Stimulated activated CD4-positive, alpha-beta T cell treated with anti-CD3 and anti-CD28 coated beads, Interleukin-4, amount 100 ng/mL, for 24 hours (primary cell): ENCODE measurements at places on chromosomes 6 and 20.
A peak's percentile ranks its signal among the peaks of the same experiment; 100 is the strongest.

DNA sequence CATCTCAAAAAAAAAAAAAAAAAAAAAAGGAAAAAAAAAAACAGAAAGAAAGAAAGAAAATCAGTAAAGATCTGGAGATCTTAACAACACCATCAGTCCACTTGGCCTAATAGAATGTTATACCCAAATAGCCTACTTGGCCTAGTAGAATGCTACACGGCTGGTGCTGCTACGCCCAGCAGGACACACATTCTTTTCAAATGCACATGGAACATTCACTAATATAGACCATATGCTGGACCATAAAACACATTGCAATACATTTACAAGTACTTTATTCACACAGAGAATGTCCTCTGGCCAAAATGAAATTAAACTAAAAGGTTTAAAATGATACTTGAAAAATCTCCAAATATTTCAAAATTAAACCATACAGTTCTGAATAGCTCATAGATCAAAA is 80.0 kb upstream of the TNFAIP3 start:
- no peak for DNase-seq

- DNase-seq: no peak
Observed at GRCh38 chr6:6614983-6615349, 26.4 kb downstream of the LY86 start.

DNA sequence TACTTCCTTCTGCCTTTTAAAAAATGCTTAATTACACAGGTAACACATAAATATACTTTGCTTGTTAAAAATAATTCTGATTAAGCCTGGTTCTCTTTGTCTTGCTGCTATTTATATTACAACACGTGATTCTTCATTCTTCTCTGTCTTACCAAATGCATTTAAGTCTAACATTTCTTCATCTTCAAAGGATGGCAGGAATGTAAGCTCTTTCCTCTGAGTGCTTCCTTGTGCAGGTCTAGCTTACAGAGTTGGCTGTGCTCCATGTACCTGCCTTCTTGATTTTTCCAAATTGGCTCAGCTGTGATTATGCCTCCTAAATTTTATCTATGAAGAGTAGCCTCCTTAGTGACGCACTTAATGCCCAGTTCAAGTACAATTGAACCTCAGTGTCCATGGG is 44.4 kb downstream of the RNF144B start:
- no peak for DNase-seq

GRCh38 chr6:168427184-168427583 is 13.8 kb upstream of the SMOC2 start:
- no peak for DNase-seq

DNA sequence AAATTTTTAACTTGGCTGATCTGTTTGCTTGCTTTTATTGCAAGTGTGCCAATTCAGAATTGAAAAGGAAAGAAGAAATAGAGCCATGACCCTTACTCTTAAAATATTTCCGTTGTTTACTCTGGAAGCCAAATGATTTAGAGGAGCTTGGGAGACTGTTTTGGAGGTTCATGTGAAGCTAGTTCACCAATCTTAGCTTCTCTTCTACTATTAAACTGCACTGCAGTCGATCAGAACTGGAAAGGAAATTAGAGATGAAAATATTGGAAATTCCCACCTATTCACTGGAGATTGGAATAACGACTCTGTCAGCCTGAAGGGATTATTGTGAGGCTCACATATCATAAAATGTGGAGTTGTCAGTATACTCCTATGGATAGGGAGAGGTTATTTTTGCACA is 81.8 kb downstream of the MLIP start:
- no peak for DNase-seq

- DNase-seq: no peak
Observed at GRCh38 chr20:62104791-62105345, 17.4 kb upstream of the LSM14B start.

- peak; percentile 55 for DNase-seq
Observed at GRCh38 chr6:30357678-30358540, 13.0 kb downstream of the RPP21 start.

DNA sequence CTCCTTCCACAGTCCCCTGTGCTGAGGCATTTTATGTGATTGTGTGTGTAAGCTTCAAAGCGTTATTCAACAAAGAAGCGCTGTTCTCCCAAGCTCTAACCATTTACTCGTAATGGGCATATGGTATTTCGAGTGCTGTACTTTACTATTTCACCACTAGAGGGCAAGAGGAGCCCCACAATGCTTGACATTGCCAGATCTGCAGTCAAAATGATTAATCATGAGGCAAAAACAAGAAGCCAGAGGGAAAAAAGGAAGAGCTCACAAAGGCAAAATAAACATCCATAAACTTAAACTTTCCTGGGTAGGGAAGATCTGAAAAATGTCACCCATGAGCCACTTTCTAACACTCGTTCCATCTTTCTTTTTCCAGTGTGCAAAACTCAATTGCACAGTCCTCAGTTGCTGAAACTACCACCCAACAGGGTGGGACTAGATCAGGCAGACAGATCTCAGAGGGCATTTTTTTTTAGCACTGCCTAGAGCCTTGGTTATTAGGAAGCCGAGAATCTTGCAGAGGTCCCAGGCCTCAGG is 215.0 kb upstream of the PLCB4 start:
- DNase-seq: no peak

DNA sequence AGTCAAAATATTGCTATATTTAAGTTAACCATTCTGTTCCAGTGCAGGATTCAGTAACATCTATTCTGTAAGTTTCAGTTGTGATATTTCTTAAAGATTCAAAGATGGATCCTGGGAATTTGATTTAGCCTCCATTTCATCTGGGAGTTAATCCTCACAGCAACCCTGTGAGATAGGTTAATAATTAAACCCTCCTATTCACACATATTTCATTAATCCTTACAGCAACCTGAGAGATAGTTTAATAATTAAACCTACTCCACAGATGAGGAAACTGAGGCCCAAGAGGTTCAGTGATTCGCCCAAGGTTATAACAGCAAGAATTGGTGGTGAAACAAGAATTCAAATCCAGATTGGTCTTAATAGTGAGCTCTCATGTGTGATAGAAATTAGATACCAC is 10.9 kb upstream of the ZBTB2 start:
- no peak for DNase-seq

- no peak for DNase-seq
Observed at GRCh38 chr20:62732031-62732760, 23.6 kb downstream of the NTSR1 start.

GRCh38 chr20:61464307-61465303 is 212.5 kb downstream of the CDH4 start:
- no peak for DNase-seq

- DNase-seq: peak; percentile 41
Observed at GRCh38 chr6:42963855-42964605, 3.5 kb downstream of the GNMT start.

DNA sequence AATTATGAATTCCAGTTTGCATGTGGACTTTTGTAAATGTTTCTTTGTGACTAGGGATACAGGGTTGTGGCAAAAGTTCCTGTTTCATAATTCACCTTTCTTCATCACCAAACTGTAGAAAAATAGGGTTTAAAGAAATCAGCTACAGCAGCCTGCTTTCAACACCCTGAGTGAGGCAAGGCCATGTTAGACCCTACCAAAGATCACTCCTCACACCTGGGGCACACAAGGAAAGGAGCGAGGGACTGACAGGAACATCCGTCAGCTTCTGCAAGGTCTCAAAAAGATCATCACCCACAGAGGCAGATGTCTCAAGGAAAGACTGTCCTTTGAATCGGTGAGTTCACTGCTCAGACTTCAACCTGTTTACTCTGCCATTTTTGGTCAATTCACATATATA is 10.5 kb upstream of the STX11 start:
- no peak for DNase-seq

DNA sequence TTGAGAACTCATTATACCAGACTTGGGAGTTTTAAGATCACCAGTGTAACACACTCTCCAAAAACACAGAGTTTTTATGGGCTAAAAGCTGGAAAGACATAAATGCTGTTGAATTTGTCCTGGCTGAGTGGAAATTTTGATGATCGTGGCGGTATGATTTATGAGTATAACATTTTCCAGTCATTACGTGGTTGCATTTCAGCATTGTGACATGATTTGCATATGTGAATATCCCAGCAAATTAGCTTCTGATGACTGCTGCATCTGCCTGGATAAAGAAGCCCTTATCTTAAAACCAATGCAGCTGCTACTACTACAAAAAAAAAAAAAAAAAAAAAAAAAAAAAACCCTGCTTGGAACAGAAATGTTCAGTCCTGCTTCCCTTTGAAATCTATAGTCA is 850.9 kb downstream of the TFAP2A start:
- DNase-seq: no peak

DNA sequence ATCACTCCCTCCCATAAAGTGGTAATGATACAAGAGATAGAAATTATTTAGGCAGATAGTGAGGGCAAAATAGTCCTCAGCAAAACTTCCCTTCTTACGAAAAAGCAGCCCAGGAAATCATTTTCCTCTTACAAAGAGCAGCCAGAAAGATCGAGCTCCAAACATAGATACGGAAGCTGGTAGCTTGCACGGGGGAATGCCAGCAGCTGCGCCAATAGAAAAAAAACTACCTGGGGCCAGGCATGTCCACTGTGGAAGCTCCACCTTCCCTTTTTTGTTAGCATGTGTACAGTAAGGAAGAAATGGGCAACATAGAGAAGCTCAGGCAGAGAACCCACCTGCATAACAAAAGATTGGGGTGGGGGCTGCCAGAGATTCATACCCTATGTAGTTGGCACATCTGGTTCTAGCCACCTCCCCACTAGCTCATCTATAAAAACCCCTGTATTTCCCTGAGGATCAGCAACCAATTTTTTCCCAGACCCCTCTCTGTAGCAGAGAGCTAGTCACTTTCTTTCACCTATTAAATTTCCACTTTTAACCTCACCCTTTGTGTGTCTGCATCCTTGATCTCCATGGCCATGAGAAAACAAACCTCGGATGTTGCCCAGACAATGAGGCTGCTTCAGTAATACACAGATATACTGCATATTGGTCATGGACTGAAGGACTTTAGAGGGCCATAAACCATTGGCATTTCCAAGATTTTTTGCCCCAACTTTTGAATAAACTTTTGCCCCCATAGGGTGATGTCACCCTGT is 52.1 kb downstream of the SOD2 start:
- DNase-seq: no peak

- DNase-seq: no peak
Observed at GRCh38 chr6:159919800-159920199, 29.0 kb downstream of the MAS1 start.

DNA sequence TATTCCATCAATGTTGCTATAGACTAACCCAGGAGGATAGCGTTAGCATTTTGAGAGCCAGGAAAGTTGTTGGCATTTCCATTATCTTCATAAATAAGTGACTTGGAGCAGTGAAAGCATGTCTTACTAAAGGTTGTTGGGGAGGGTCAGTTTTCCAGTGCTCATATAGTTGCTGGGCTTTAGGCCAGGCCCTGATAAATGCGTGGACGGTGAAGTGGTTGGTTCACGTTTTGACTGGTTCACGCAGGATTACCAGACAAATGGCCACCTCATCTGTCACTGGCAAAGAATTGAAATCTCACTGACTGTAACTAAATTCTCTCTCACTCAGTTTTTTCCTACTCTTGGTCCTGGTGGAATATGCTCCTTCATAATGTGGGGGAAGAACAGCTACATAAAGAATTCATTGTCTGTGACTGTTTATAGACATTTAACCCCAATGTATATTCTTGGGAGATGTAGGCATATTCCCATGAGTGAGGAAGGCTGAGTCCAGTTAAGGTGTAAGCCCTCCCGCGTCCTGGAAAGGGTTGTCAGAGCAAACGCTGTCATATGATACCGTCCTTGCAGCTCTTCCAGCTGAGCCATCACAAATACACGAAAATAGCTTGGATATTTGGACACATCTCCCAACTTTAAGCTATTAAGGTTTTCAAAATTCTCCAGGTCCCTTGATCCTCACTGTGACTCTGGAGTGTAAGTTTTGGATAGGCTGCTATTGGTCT is 27.8 kb downstream of the LRRC1 start:
- no peak for DNase-seq

DNA sequence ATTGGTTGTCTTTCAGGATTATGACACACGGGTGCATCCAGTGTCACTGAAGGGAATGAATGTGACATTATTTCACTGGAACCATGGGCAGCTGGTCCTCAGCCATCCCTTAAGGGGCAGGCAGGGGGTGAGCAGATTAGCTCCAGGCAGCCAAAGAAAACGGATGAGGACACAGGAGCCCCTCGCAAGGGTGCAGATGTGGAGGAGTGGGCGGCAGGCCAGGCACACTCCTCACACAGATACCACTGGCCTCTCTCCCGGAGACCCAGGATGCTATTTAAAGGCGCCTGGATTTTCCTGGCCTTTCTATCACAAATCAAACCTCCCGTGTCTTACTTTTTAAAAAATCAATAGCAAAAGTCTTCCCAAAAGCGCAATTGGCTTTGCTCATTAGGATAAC is 210.4 kb downstream of the TAF4 start:
- DNase-seq: no peak
